AG20443 (cell line): ENCODE measurements at places on chromosomes 7 and 10.

GRCh38 chr10:7315906-7316305 lies 94.9 kb downstream of the SFMBT2 start:
- DNase-seq = no peak

GRCh38 chr7:156578978-156579430 lies 61.6 kb upstream of the RNF32 start:
- no peak for DNase-seq

- peak; percentile 14 for DNase-seq
Observed at GRCh38 chr10:10489805-10490571, 527.7 kb upstream of the CELF2 start.

DNA sequence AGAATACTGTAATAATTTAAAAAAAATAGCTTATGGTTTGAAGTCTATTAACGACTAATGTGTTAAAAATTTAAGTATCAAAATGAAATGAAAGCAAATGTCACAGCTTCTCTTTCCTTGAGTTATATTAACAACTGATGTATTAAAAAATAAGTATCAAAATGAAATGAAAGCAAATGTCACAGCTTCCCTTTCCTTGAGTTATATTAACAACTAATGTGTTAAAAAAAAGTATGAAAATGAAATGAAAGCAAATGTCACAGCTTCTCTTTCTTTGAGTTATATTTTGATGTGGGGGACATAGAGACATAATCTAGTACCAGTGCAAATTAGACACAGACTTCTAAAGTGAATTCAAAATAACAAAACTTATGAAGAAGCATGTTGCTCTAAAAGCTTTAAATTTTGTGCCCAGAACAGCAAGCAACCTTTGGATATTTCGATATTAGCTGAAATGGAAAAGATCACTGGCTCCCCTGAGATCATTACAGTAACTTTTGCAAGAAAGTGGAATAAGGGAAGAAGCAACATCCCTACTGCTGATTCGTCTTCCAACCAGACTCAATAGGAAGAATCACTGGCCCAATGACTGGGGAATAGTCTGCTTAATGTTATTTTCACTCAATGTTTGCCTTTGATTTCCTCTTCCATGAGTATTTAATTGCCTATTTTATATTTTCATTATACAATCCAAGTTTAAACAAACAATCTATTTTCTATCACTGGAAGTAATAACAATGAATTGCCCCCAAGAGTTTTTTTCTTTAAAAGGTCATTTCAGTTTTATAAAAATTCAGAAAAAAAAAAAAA lies 8.0 kb downstream of the SKAP2 start:
- peak; percentile 10 for DNase-seq

DNA sequence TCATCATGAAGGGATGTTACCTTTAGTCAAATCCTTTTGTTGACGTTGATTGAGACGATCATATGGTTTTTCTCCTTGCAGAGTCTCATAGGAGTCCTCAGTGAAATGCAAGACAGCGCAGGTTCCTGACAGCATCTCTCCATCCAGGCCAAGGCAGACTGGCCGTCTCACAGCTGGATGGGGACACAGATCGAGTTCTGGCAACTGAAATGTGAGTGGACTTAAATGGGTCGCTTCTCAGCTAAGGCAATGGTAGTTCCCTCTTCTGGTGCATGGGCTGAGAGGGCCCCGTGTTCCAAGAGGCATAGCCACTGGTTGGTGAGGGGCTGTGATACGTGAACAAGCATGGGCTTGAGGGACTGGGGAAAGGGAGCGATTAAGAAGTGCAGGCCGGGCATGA lies 99.3 kb upstream of the CPXM2 start:
- no peak for DNase-seq

DNA sequence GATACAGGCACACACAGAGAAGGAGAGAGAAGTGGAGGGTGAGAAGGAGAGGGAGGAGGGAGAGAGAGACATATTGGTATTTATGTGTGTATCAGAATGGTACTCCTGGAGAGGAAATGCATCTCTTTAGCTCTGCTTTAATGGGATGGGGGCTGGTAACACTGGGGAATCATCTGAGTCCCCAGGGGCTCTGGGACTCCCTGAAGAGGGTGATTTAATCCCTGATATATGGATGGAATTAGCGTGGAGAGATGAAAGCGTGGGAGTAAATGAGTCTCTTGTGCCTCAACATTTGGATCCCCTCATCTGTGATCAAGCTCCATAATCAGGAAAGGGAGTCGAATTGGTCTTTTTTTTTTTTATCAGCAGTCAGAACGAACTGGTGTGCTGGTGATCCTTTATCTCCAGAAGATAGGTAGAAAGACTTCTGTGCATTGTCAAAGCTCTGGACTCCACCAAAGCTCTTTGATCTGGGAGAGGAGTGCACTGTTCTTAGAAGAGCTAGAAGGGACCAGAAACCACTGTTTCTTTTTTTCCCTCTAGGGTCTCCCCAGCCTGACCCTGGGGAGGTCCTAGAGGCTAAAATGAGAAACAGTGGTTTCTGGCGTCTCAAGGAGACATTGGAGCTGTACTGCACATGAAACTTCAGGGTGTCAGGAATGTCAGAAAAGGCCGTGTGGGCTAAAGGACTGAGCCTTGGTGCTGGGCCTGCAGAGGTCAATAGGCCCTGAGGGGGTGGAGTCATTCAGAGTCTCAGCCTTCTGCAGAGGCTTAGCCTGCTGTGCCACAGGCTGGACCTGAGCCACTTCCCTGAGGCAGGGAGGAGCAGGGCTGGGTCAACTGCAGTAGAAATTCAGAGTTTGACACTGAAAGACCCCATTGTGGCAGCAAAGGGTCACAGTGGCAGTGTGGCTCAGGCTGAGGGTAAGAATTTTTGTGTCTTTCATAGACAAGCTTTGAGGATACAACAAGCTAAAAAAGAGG lies 234.4 kb upstream of the SLC26A5 start:
- no peak for DNase-seq

DNA sequence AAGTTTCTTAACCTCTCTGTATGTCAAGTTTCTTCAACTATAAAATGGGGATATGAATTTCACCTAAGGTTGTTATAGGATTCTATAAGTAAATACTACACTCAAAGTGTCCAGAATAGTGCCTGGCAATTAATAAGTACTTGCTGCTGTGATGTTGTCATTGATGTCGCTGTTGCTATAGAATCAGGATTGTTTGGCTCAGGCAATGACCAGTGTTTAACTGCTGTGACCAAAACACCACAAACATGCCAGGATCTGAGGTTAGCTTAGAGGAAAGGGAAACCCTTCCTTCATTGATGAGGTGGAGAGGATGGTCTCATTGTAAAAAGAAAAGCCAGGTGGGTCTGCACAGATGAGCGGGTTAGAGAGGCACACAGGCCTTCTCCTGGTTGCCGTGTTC lies 223.1 kb upstream of the INHBA start:
- no peak for DNase-seq

GRCh38 chr7:46725838-46726237 lies 804.8 kb upstream of the IGFBP3 start:
- no peak for DNase-seq

DNA sequence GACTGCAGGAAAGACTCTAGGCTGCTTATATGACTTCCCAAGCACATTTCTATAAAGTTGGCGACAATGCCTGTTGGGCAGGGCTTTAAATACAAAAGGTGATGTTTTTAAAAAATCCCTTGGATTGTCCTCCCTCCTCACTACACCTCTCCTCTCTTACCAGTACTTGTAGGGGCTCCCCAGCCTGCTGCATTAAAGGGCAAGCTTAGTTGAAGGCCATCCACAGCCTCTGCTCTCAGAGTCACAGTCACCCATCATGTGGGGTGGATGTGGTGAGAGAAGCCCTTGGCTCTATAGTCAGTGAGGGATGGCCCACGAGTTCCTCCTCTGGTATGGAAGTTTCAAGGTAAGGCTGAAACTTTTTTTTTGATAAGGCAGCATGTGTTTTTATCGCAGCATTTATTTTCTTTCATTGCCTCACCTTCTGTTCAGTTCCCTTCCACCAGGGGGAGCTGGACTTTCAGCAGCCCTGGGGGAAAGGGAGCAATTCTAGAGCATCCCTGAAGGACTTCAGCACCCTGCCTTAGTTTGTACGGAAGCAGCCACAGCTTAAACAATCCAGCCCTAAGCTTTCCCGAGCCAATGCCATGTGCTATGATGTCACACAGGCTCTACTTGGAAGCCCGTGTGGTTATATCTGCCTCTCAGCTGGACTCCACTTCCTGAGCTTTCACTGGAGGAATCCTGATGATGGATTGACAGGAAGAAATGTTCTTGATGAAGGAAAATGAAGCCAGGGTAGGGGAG lies 131.9 kb downstream of the CALCR start:
- peak; percentile 45 for DNase-seq

DNA sequence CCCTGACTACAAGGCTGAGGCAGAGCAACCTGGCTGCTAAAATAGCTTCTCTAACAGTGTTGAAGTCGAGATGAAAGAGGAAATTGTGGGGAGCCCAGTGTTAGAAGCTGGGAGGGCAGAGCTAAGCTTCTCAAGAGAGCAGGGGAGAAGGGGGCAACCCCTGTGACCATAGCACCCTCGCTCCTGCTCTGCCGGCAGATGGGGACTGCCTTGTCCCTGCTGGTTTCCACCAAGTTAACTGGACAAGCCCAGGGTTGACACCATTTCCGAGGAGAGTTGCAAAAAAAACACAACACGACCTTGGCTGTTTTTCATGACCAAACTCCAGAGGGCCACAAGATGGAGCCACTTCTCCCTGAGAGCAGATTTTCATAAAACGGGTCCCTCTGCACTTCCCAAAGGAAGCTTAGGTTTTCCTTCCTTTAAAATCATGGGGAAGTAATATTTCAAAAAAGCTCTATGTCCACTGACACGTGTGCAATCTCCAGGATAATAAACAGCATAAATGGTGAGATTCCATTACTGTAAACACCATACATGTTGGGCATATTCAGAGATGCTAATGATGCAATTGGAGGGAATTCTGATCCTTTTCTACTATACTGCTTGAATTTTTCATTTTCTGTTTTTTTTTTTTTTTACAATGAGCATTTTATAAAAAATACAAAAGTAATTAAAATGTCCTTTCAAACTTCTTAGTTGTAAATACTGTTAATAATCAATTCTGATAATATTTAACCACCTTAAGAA lies 140.4 kb downstream of the PIP4K2A start:
- peak; percentile 54 for DNase-seq

DNA sequence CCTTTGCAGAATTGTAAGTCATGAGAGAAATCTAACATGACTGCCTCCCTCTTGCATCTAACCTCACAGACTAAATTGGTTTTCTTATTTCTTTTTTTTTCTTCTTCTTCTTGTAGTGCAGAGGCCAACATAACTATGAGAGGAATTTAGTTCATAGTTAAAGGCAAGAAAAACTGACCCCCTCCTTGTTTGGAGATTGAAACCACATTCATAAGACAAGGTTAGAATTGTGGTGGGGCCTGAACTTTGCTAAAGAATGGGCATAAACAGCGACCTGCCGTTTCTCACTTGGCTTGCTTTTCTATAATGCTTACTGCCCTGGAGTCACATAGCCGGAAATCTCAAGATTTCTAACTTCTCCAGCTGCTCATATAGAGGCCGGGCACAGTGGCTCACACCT lies 2.4 kb upstream of the POLM start:
- DNase-seq = no peak
